HS-5 (cell line): ENCODE measurements at places on chromosomes 16 and 17.
A peak's percentile ranks its signal among the peaks of the same experiment; 100 is the strongest.

DNA sequence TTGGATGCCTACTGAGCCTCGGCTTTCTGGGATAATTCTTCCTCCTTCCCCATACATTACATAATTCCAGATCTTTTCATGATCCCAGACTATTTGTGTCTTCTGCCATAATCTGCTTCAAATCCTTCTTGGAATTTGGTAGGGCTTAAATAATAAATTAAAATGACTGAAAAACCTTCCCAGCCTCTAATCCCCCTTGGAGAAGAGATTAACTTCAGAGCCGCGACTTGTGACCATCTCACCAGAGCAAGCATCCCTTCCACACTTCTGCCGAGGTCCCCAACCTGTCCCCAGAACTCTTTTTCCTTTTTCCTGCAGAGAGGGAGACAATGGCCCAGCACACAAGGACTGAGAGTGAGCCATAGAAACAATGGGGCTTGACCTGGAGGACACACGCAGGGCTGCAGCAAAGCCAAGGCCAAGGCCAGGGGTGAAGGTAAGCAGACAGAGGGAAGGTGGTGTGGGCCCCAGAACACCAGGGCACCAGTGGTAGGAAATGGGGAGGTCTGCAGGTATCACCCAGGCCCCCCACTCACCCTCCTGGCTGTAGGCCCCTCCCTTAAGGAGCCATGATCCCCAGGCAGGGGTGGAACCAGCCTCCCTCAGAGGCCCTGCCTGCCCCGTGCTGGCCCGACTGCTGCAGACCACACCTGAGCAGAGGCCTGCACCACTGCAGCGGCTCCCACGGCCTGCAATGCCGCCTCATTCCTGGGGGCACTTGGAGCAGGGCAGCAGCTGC is 9.6 kb upstream of the BCAR1 start:
- DNase-seq: no peak

DNA sequence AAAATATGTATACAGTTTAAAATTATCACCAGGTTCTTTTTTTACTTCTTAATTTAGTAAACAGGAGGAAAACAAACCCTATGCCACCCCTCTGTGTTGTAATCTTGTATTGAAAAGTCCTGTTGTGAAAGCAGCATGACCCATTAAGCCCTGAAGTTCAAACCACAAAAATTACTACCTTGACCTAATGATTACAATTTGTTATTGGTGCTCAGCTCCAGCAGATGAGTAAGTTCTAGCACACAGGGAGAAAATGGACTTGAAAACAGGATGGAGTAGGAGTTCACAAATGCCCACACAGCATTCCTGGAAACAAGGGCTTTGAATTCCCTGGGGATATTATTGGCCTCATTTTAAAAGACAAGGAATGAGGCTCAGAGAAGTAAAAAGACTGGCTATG is 505.8 kb upstream of the ERCC4 start:
- no peak for DNase-seq

GRCh38 chr16:9049241-9049640 is 42.2 kb upstream of the HAPSTR1 start:
- DNase-seq: peak; percentile 77

GRCh38 chr16:68488554-68488953 is 40.2 kb upstream of the SMPD3 start:
- DNase-seq: no peak

GRCh38 chr17:75615301-75615700 is 17.9 kb upstream of the SMIM5 start:
- DNase-seq: no peak

DNA sequence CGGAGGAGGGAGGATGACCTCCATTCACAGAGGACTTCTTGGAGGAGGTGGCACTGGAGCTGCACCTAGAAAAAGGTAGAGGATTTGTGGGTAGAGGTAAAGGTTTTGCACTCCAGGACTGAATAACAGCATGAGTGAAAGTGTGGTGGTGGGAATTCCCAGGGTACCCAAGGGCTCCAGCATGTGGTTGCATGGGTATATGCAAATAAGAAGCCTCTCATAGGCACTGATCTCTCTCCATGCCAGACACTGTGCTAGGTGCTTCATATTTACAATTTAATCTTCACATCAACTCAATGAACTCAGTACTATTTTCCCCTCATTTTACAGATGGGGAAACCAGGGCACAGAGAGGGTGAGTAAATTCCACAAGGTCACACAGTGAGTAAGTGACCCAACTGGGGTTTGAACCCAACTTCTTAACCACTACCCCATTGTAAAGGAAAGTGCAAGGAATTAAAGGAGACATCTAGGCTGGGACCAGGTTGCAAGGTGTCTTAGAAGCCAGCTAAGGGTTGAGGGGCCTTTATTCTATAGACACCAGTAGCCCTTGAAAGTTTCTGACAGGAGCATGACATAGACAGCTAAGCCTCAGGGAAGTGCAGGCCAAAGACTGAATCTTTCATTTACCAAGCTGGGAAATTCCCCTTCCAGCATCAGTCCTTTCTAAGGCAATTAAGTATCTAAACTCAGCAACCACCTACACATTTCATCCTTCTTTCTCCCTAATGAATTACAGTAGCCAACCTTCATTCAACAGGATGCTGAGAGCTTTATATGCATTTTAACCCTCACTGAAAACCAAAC is 21.3 kb downstream of the SCNN1B start:
- DNase-seq: no peak

GRCh38 chr16:29779474-29779873 is 1.4 kb downstream of the ZG16 start:
- DNase-seq: no peak
